ENCODE measurements at places on chromosomes 2 and 18.

DNA sequence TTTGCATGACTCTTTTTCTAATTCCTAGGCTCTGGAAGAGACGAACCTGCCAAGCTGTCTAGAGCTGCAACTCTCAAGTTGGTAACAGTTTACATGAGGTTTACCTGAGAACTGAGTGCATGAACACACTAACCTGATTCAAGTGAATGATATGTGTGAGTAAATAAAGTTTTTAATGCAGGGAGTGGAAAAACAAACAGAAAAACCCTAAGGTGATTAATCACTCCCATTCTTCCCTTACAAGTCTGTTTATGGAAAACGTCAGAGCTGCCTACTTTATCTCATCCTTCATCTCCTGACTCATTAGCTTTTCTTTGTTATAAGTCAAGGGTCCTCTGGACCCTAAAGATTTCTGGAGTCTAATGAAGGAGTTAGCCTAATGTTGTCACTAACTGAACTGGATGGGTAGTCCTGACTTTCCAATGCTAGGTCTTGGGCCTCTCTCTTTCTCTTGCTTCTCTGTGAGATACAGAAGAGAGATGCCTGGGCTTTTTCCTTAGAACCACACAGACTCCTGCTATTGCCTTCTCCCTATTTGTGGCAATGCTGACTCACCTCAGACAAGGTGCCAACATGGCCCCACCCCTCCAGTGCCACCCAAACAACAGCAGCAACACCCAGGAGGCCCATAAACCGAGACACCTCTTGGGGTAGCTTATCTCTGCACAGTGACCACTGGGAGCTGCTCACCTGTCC lies 952.4 kb downstream of the EPHA4 start:
- DNase-seq = no peak

DNA sequence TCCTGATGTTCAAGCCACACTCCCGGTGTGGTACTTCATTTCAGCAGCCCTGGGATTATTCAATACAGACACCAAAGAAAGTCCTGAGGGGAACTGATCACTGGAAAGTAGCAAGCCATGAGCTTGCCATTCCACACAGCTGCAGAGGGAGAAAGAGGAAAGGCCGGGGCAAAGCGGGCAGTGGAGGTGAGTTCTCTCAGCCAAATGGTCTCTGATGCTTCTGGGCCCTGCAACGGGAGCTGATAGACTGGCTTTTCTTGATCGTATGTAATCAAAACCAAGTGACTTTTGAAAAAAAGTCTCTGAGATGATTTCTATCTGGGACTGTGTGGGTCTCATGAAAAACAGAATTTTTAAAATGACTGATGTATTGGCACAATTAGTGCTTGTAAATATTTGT lies 152.9 kb downstream of the ALPK2 start:
- no peak for DNase-seq

DNA sequence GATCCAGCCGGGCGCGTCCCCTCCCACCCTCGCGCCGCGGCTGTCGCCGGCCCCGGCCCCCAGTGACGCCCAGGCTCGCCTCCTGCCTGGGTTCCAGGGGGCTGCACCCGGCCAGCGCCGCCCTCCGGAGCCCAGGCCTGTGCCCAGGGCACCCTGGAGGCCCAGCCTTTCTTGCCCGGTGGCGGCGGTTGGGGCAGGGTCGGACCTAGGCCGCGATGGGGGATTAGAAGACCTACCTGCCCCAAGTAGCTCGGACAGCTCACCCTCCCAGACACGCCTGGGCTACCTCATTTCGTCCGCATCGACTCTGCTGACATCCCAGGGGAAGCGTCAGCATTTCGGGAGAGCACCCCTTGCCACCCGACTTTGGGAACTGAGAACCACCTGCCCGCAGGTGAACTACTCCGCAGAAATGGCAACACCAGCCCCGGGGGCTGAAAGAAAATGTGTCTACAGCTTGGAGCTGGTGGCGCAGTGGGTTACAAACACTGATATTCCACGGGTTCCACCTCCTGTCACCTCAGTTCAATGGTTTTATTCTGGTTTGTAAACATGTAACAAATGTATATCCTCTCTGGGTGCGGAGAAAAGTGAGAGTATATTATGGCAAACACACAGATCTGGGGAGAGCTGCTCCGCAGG lies 834 bp upstream of the ARL4C start:
- DNase-seq = peak; percentile 87

GRCh38 chr18:42404151-42404550 lies 449.1 kb downstream of the PIK3C3 start:
- DNase-seq = no peak

GRCh38 chr18:3383381-3383915 lies 66.5 kb upstream of the TGIF1 start:
- DNase-seq = no peak

GRCh38 chr2:171763602-171764001 lies 76.3 kb downstream of the DYNC1I2 start:
- DNase-seq = no peak

- peak; percentile 13 for DNase-seq
Observed at GRCh38 chr2:241959751-241960269, 90.3 kb downstream of the RTP5 start.

DNA sequence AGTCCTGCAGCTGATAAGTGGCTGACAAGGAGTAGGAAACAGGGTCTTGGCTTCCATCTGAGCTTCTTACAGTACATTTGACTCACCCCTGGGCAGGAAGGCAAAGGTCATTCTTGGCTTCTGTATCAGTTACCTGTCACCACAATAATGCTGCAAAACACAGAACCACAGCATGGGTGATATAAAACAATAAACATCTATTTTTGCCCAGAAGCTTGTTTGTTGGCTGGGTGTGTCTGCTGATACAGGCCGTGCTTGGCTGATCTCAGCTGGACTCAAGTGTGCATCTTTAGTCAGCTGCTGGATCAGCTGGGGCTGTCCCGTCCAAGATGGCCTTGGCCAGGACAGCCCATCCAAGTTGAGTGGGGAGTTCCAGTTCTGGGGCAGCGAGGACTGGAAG lies 34.7 kb downstream of the ONECUT2 start:
- DNase-seq = no peak

DNA sequence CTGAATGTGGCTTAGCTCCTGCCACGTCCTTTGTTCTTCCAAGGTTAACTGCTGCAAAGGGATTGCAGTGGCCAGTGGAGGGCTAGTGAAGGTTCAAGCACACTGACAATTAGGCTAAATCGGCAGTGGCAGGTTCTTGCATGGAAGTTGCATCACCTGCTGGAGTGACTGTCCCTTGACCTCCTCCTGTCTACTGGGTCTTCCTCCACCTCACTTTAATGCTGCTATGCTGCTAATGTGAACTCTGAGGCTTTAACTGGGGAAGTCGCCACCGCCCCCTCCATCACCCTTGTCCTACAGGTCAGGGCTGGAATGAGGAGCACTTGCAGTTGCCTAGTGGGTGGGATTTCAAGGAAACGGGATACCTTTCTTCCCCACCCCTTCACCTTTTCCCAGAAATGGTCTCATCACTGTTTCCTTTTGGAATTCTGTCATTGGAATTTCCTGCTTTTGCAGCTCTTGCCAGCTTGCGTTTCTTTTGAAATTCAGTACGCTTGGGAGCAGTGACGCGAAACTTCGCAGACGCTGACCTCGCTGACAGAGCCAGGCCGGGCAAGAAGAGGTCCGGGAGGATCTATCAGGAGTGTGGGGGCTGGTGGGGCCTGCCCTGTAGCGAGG lies 150.3 kb downstream of the SH3RF3 start:
- no peak for DNase-seq

DNA sequence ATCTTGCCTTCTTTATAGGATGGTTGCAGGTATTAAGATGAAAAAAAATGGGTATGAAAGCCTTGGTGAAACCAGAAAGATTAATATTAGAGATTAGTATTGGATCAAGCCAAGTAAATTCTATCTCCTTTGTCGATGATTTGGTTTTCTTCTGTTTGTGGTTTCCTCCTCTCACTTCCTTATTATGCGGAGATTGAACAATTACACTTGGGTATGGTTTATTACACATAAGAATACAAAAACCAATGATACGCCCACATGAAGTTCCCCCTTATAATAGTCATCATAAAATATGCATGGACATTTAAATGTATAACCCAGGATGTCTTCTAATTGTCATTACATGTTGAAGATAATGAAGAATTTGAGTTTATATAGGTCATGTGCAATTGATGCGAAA lies 4.9 kb downstream of the LTBP1 start:
- no peak for DNase-seq

All from spleen (tissue), 13 donors.